ENCODE measurements at places on chromosomes 12 and 14.
A peak's percentile ranks its signal among the peaks of the same experiment; 100 is the strongest.

DNA sequence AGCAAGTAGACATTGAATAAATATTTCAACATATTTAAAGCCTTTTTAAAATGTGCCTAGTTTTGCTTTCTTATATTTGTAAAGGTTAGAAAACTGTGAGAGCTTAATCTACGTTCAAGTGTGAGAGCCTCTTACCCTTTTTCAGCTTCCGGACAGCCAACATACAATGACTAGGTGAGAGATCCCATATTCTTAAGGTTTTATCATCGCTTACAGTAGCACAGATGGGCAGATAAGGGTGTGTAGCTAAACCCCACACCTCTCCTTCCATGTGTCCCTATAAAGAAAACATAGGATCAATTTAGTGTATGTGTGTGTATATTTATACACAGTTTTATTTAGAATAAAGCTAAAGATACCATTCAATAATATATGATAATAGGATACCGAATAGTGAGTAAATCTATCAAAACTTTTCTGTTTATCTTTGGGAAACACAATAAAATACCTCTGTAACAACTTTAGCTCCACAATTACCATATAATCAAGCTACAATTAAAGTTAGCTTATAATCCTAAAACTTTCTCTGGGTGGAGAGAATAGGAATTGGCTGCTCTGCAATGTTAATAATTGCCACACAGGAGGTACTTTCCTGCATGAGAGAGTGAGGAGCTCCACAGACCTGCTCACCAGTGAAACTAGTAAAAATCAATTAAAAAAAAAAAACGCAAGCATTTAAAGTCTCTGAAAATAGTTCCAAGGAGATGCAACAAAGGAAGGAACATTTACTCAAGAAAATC lies 110.8 kb downstream of the EML5 start:
- DNase-seq = no peak

- DNase-seq = no peak
These were observed 9.2 kb downstream of the NOS1 start for GRCh38 chr12:117352206-117352605.

DNA sequence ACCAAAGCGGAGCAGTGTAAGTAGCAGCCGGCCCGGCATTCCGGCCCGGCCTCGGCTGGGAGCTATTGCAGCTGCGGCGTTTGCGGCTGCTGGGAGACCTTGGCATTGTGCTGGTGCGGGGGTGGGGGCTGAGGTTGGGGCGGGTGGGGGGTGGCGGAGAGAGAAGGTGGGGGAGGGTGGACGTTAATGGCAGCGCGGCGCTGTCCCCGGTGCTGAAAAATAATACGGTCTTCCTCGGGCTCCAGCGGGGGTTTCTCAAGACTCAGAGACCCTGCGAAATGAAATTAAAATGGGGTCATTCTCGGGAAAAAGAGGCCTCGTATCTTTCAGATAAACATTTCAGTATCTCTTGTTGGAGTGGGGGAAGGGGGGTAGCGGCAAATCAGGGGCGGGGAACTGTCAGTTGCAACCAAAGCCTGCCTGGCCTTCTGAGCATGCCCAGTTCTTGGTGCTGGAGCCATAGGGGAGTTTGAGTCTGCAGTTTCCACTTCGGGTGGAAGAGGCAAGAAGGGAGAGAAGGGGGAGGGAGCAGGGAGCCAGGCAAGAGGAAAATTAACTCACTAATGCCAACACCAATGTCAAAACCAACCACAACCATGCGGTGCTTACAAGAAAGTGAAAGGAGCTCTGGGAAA lies 414 bp downstream of the UNC79 start:
- DNase-seq = no peak

- no peak for DNase-seq
These were observed 38.0 kb upstream of the FBXO21 start for GRCh38 chr12:117228239-117228638.

GRCh38 chr12:12975322-12976077 lies 23.5 kb upstream of the GPRC5D start:
- no peak for DNase-seq

DNA sequence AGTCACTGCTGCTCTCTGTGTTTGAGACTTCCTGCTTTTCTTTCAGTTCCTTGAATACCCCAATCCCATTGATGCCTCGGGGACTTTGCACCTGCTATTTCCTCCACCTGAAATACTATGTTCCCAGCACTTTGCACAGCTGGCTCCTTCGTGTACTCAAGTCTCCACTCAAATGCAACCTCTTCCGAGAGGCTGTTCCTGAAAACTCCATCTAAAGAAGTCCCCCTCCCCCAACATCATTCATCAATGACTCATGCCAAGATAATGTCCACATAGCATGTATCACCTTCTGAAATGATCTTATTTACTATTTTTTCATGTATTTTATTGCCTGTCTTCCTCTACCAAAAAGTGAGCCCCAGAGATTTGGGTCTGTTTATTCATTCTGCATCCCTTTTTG lies 48.6 kb downstream of the HSPB8 start:
- DNase-seq = no peak

DNA sequence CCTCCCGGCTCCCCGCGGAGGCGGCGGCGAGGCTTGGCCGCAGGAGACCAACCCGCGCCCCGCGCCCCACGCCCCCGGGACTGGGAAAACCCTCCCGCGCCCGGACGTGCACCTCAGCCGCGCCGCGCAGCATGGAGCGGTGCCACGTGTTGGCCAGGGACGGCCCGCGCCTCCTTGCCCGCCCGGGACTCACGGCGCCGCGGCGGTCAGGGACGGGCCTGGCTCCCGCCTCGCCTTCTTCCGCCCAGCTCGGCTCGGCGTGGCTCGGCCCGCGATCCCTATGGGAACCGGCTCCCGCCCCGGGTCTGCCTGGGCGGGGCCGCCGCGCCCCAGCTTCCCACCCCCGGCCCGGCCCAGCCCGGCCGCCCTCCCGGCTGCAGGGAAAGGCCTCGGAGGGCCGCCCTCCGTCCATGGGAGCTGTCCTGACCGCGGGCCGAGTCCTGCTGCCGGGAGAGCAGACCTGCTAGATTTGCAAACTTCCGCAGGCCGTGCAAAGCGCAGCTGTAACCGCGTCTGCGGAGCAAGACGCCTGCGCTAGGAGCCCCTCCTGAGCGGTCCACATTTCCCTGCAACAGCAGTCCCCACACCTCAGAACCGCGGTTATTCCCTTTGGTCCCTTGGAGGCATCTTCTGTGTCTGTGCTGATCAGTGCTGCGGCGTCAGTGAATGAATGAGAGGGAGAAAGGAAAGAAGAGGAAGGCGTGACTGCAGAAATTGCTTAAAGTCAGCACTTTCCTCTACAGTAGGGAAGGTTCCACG lies at the start of gene CDKL1:
TSS of gene CDKL1 (minus strand) at position 251 of the 759 bp plus-strand sequence. CDS start 1,013 bp downstream, outside the sequence.
- DNase-seq = peak; percentile 32

GRCh38 chr12:88985011-88985410 lies 367.3 kb downstream of the DUSP6 start:
- no peak for DNase-seq

GRCh38 chr12:6533653-6533922 lies 729 bp upstream of the GAPDH start:
- no peak for DNase-seq

GRCh38 chr14:93714605-93715004 lies 73.7 kb downstream of the PRIMA1 start:
- DNase-seq = no peak

DNA sequence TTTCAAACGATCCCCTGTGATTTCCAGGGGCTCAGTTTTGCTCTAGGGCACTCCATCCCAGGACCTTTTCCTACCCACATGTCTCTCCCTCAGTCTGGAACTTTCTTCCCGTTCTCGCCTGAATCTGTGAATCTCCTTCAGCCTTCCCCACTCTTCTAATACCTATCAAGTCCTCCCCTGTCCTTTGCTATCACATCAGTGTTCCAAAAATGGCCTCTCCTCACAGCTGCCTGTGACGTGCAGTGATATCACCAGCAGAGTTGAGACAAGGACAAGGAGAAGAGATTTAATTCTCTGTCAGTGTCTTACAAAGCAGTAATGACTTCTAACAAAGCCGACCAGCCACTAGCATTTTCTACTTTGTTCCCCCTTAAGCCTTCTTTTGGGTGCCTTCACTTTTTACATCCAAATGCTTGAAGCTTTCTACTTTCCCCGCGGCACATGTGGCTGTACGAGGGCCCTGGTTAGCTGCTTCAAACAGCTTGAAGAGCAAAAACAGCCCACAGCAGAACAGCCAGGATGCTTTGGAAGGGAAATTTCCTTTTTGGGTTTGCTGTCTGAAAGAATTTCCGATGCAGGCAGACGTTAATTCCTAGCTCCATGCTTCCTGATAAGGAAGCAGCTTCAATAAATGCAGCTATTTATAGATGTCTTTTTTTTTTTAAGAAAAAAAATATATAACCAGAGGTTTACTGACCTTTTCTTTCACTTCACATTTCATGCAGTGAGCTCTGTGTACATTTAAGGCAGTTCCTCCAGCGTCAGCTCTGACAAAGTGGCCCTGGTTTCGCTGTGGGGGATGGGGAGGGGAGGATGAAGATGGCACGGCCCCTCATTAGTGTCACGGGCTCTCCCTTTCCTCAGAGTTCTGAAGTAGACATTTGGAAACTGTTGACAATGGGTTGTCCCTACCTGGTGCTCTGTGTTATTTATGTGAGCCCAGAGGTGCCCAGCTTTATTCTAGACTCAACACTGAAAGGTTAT lies 109.3 kb downstream of the ETV6 start:
- no peak for DNase-seq

GRCh38 chr14:30357791-30358190 lies 201.2 kb upstream of the G2E3 start:
- no peak for DNase-seq

- DNase-seq = no peak
These were observed 40.9 kb upstream of the VASH1 start for GRCh38 chr14:76720382-76720813.

- DNase-seq = no peak
These were observed 38.7 kb upstream of the SYCP3 start for GRCh38 chr12:101777978-101778377.

DNA sequence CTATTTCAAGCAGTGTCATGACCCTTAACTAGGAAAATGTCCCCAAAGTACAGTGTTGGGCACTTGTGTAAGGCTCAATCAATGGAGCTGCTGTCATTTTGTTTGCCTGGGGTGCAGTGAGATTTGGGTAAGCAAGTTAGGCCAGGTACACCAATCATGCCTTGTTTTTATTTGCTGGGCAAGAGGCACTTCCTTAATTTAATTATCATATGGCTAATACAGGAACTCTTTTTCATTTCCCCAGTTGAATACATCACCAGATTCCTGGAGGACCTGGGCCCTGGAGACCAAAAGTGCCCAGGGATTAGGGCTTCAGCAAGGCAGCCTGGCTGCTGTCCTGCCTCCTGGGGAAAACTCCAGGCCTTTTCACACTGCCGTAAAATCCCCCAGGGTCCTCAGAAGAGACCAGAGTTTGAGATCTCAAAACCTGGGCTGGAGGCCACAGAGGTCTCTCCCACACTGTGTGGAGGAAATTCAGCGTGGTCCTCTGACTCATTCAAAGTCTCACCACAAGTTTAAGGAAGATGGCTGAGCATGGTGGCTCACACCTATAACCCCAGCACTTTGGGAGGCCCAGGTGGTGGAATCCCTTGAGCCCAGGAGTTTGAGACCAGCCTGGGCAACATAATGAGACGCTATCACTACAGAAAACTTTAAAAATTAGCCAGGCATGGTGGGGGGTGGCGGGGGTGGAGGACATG lies 28.4 kb upstream of the FOXN3 start:
- peak; percentile 58 for DNase-seq

- DNase-seq = no peak
These were observed 9.5 kb downstream of the TRAF3 start for GRCh38 chr14:102786768-102787167.

GRCh38 chr14:47240748-47241437 lies 434.5 kb downstream of the MDGA2 start:
- no peak for DNase-seq

Data from stimulated activated effector memory CD8-positive, alpha-beta T cell treated with anti-CD3 and anti-CD28 coated beads, Interleukin-12 subunit alpha, Interleukin-12 subunit beta, amount 100 ng/mL, for 72 hours (primary cell).